NCI-H446 (cell line): ENCODE measurements at places on chromosomes 1 and 21.
A peak's percentile ranks its signal among the peaks of the same experiment; 100 is the strongest.

- DNase-seq, result no peak
These were observed 45.5 kb downstream of the TRABD2B start for GRCh38 chr1:47951545-47952235.

- DNase-seq, result no peak
These were observed 40.0 kb downstream of the TYW3 start for GRCh38 chr1:74772945-74773344.

- DNase-seq, result no peak
These were observed 28.7 kb upstream of the SLC45A3 start for GRCh38 chr1:205709059-205709398.

DNA sequence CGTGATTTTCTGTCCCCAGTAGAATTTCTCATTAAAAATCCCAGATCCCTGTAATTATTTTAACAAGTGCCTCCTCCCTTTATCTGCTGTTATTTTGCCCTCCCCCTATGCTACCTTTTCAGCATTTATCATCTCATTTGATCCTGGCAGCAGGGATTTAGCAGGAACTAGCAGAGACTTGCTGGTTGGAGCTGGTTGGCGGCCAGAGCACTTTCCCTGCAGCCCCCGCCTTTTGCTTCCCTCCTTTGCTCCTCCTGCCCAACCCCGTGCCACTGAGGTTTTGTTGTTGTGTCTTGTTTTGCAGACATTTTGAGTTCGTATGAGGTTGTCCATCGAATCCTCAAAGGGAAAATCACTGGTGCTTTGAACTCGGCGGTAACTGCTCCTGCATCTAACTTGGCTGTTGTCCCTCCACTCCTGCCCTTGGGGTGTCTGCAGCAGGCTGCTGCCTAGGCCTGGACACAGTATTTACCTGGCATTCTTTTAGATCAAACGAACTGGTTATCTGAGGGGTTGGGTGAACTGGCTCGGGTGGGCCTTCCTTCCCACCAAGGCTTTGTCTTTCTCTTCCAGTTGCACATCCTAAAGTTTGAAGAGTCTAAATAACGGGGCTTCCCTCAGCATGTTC lies 11.2 kb downstream of the UBE2Q1 start:
- no peak for DNase-seq

DNA sequence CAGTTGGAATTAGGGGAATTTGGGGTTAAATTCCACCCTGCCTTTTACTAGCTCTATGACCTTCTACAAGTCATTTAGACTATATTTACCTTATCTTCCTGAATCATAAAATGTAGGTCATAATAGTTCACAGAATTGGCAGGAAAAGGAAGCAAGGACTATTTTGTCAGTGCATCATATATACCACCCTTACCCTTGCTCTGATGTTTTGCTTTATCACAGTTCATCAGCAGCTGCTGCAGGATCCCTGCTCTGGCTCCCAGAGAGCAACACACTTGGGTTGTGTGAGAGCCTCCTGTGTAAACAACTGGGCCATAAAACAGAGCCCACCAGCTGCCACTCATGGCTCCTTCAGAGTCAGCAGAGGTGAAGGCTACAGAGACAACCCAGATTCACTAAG lies 631.6 kb upstream of the CAMK1G start:
- no peak for DNase-seq

DNA sequence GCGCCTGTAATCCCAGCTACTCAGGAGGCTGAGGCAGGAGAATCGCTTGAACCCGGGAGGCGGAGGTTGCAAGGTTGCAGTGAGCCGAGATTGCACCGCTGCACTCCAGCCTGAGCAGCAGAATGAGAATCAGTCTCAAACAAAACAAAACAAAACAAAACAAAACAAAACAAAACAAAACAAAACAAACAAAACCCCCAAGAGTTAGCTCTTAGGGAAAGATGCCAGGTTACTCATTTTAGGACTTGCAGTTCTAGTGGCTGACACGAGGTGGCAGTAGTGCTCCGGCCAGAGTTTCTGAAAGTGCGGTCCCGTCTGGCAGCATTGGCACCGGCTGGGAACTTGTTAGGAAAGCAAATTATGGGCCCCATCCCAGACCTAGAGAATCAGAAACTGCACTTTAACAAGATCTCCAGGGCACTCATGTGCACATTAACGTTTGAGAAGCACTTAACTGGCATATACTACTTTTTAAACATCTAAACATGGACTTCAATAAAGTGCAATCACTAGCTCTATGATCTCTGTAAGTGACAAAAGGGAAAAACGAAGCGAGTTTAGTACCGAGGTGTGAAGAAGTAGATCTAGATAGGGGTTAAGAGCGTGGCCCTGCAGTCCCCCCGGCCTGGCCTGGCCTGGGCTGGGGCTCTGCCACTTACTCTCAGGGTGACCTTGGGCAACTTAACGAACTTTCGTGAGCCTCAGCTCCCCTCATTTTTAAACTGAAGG lies 41.9 kb upstream of the TNFRSF1B start:
- peak; percentile 72 for DNase-seq

- DNase-seq, result no peak
These were observed 1.9 kb downstream of the C1orf162 start for GRCh38 chr1:111475701-111476100.

DNA sequence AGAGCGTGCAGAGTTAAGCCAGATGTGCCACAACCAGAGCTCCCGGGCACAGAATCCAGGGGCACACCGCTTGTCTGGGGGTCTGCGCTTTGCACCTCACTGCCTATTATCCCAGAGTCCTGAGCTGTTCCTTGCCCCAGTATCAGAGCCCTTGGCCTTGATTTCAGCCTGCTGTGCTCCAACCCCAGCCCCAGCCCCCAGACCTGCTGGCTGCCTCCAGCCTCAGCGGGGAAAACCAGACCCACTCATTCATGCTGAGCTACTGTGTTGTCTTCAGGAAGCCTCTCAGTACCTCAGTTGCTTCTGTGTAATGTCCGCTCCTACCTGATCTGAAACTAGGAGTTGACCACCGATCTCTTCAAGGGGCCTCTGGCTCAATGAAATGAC lies 1.1 kb downstream of the IKBKE start:
- DNase-seq, result no peak

GRCh38 chr1:8307628-8308027 lies 10.3 kb upstream of the SLC45A1 start:
- no peak for DNase-seq

- DNase-seq, result no peak
These were observed 85.2 kb downstream of the HIVEP3 start for GRCh38 chr1:41833519-41834000.

DNA sequence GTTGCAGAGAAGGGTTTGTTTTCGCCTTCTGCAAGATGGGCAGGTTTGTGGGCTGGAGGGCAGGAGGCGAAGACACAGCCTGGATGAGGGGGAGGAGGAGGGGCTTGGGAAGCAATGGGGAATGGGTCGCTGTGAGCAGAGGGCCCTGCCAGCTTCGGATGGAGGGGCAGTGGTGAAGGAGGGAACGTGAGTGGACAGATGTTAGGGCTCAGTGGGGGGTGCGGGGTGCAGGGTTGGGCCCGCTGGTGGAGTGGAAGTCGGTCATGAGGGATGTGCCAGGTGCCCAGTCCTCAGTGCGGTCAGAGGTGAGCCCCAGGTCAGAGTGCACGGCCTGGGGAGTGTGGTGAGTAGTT lies 55.5 kb upstream of the ABCG1 start:
- no peak for DNase-seq

GRCh38 chr21:41425954-41426675 lies at the start of gene MX1:
Gene MX1, plus strand, starts transcription at chr21:41426239. Its CDS starts 5,832 bp downstream, at chr21:41432071.
- DNase-seq, result no peak

- DNase-seq, result no peak
These were observed 20.2 kb upstream of the SH2D2A start for GRCh38 chr1:156836892-156837291.

DNA sequence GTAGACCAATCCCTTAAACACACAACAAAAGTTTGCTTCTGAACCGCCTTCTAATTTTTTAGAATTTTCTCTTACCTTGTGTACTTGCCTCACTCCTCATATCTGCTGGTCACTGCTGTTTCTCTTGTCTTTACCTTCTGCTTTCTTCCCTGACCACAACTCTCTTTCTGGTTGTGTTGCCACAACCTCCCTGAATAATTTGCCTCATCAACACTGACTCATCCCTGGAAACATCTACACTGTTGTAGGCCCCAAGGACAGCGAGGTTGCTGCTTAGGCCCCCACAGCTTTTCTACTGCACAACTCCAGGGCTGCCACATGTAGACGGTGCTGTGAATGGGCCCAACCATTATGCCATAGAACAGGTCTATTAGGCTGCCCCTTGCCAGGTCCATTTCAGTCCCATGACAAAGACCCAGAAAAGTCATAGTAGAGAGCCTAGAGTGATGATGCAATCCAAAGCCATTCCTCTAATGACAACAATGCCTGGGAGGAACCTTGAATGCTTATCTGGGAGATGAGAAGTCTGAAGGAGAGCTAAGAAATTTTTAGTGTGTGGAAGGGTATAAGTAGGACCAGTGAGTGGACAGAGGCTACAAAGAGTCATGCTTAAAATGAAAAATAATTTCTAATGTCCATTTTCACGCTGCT lies 36.6 kb upstream of the LCE5A start:
- DNase-seq, result no peak

GRCh38 chr1:54173681-54174080 lies 20.9 kb upstream of the CDCP2 start:
- no peak for DNase-seq

GRCh38 chr1:222073307-222073995 lies 331.6 kb upstream of the DUSP10 start:
- no peak for DNase-seq

DNA sequence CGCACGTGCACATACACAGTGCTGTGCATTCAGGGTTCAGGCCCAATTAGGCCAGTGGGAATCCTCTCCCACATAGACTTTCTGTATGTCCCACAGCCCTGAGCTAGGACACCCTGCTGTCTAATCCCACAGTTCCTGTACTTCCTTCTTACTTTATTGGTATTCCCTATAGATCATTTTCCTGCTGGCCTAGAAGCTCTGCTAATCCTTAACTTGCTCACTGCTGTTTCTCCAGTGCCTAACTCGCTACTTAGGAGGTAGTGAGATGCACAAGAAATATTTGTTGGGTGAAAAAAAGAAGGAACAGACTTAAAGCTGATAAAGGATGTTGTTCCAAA lies 34.1 kb upstream of the FHAD1 start:
- DNase-seq, result no peak

- no peak for DNase-seq
These were observed 60.4 kb upstream of the GORAB start for GRCh38 chr1:170471398-170472053.

DNA sequence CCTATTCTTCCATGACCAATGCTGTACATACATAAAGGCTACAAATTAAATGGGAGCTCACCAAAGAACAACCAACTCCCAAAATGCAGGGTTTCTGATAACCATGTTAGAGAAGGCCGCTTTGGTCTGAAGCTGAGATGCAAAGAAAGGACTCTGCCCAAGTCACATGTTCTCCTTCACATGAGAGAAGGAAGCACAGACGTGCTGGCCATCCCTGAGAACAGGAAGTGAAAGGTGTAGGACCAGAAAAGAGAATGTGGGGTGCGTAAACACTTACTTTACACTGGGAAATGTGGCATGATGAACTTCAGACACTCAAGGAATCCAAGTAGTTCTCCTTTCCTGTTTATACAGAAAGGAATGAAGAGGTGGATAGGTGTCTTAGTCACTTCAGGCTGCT lies 31.7 kb upstream of the TADA1 start:
- DNase-seq, result no peak

GRCh38 chr1:213443415-213443814 lies 392.4 kb downstream of the RPS6KC1 start:
- no peak for DNase-seq

GRCh38 chr1:10253755-10254154 lies 43.4 kb downstream of the KIF1B start:
- peak; percentile 24 for DNase-seq

GRCh38 chr1:204301171-204301957 lies 58.4 kb downstream of the PLEKHA6 start:
- DNase-seq, result peak; percentile 92

- no peak for DNase-seq
These were observed 14.0 kb upstream of the ALX3 start for GRCh38 chr1:110084227-110085078.

GRCh38 chr1:209302779-209303568 lies 280.5 kb upstream of the CAMK1G start:
- DNase-seq, result no peak

DNA sequence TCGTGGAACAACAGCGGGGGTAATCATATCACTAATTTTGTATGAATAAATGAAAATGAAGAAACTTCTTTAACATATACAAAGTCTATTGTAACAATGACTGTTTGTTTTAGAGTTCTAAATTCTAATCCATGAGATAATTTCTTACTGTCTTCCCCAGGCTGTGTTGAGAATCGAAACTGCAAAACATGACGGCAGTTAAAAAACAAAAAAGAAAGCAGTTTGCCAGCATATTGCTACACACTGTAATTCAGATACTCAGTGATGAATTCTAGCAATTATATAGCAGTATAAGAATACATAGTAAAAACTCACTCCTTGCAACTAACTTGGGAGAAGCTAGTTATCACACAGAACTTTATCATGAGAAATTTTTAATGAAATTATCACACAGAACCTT lies 22.1 kb downstream of the INSL5 start:
- no peak for DNase-seq

DNA sequence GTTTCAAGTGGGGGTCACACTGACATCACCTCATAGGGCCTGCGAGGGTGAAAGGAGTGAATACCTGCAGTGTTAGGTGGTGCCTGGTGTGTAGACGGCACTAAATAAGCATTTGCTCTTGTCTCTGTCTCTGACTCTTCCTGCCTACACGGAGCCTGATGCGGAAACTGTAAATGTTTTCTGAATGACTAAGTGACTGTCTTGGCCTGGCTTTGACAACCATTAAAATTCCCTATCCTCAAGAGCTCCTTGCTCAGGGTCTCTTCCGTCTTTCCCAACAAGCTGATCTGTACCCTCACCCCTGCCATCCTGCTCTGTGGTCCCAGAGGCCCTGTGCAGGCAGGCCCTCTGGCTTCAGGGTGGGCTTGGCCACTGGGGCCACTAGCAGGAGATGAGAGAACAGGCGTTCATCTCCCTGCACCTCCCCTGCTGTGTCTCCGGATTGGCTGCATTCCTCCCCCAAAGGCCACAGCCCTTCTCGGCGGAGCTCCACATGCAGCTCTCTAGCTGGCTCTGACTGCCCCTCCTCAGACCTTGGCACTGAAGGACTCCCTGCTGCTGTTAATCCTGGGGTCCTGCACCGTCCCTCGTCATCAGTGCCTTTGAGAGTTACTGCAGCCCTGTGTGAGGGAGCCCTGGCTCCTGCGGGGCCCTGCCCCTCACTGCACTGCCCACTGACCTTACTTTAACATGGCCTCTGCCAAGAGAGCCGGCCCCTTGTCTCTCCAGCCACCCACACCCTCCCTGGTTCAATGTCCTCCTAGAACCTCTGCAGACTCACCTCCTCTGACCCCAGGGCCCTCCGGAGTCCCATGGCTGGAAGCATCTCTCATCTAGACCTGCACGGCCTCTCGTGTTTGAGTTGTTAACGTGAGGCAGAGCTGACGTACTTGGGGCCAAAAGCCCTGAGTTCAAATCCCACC lies 211.1 kb downstream of the MATN1 start:
- no peak for DNase-seq

DNA sequence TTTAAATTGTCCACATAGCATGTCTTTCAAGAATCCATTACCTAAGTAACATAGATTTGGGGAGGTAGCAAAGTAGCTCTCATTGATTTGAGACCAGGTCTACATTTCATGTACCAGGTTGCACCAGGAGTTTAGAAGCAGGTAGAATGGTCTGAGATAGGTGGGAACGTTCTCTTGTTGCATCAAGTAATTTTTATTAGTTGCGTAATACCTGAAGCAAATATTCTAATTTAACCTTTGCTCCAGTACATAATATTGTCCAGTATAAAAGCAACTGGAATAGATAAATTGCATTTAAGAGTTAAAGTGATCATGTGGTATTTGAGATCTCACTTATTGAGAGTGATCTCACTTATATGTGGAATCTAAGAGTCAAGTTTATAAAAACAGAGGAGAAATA lies 597.1 kb upstream of the PRMT6 start:
- no peak for DNase-seq
